ENCODE measurements at places on chromosomes 2 and 18.

DNA sequence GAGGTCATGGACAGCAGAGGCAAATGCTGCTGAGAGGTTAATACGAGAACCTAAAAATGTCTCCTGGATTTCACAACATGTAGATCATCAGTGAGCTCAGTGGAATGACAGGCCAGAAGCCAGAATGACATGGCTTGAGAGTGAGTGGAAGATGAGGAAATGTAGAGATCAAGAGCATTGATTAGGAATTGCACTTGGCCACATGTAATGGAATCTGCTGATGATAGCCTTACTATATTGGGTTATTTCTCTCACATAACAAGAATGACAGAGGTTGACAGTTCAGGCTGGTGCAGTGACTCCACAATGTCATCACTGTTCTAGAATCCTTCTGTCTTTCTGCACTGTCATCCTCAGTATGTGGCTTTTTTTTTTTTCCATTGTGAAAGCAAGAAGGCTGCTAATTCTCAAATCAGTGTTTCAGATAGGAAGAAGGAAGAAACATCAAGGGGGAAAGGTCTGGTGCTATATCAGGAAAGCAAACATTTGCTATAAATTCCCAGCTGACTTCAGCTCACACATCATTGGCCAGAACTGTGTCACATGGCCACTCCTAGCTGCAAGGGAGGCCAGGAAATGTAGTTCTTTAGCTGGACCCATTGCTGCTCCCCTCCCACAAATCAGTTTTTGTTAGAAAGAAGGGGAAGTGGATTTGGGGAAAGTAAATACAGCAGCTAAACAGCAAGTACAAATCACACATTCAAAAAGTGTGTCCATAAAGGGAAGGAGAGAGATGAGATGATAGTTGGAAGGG, 127.2 kb downstream of the FAM161A start:
- no peak for DNase-seq

GRCh38 chr2:96594691-96595152, 43.4 kb downstream of the KANSL3 start:
- DNase-seq, result no peak

DNA sequence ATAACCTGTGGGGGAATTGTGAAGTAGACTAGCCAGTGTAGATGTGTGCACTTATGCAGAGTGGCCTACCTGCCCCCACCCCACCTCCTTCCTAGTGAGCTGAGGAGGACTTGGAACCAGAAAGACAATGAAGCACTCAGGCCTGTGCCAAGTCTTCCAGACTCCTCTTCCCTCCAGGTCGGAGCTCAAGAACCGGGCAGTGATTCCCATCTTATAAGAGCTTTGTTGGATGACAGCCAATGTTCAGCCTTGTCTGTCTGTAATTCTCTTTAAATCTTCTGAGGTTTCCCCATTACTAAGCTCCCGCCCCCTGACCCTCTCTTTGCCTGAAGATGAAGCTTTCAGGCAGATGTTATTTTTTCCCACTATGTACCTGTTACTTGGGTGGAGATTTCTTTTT, 121.0 kb downstream of the SMAD2 start:
- no peak for DNase-seq

DNA sequence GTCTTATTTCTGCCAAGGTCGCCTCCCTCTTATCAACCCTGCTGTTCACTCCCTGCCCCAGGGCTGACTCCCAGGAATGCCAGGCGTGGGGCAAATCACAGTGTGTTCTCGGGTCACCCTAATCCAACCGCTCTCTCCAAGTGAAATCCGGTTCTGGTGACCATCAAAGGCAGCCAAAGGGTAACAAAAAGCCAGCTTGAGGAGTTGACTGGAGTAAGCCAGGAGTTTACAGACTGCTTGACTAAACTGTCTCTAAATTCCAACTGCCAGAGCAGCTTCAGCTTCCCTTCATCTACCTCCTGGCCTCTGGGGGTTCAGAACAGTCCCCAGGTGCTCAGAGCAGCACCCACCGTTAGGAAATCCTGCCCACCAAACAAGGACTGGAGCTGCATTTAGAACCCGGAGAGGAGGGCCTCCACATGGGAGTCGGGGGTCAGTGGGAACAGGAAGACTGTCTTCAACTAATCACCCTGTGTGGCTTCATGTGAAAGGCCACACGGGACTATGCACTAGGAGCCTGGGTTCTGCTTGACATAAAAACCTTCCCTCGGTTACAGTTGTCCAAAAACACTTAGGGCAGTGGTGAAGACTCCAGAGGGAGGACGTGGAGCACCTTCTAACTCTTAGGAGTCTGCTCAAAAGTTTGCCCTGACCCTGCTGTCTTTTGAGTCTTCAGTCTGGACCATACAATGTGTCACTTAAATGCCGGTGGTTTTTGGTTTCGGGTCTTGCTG, 24.2 kb upstream of the MCFD2 start:
- DNase-seq, result no peak

- peak; percentile 7 for DNase-seq
Observed at GRCh38 chr2:77008853-77009252, 513.3 kb downstream of the LRRTM4 start.

DNA sequence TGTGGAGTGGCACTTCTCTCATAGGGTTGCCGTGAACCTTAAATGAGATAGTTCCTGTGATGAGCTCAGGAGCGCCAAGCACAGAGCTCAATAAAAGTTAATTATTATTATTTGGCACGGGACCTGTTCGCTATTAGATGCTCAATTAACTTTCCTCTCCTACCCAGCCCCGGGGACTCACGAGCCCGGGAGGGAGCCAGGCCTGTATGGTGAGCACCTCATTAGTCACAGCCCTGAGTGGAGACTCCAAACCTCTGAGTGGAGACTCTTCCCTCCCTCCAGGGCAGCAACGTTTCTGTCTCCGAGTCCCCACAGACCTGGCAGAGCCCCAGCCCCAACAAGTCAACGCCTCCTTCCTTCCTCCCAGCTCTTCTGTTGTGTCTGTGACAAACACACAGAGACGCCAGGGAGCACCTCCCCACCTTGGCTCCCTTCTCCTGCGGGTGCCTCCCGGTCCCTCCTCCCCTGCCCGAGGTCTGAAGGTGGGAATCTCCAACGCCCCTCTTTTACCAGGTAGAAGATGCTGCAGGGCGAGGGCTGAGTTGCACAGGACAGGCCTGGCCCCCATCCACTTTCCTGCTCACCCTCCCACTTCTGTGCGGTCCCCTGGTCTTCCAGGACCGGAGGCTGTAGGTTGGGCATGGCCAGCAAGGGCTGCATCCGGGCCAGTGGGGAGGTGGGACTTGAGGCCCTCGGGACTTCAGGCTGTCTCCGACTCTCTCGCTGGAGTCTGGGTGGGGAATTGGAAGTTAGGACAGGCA, 52.7 kb upstream of the ODC1 start:
- DNase-seq, result no peak

DNA sequence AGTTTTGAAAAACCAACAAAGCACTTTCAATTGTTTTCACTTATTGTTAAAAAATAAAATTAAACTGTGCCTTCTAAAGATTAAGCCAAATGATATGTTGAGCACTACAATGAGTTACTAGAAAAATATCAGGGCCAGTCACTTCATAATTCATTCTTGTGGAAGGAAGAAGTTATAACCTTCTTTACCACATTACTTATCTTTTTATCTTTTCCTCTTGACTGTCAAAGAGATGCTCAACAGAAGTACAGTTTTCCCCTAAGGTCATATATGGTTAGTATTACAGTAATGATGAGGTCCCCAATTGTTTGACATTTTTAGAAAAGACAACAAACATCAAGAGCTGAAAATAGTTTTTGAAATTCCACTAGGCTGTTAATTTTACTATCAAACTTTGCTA, 9.4 kb downstream of the PELI1 start:
- DNase-seq, result no peak
